H54 (cell line): ENCODE measurements at places on chromosomes 7 and 10.

- DNase-seq: no peak
Observed at GRCh38 chr10:19941206-19941880, 125.1 kb downstream of the PLXDC2 start.

DNA sequence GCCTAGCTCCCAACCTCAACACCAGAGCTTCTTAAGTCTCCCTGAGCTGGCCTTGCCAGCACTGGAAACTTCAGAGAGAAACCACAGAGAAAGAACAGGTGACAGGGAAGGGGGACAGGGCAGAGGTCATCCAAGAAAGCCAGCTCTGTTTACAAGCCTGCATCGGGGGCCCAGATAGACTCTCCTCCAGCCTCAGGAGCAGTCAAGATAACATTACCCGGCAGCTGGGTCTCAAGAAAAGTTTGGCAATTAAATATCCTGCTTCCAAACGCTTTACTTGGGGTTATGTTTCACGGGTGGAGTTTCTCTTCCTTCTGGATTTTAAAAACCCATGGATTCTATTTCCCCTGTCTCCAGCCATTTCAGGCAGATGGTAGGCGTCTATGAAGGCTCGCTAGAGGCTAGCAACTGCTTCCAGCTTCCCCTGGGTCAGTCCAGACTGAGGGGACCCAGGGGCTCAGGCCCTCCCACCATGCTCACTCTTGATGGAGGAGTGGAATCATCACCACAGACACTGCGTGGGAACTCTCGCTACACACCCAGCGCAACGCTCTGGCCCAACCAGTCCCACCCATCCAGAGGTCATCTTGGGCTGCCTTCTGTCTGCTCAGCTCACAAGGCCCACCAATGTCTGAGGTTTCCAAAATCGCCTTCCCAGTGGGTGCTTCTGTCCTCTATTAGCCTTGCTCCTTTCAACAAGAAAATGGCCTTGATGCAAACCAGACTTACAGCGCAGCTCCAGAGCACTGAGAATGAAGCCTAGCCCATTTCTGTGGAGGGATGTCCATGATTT, 48.8 kb downstream of the SH3PXD2A start:
- no peak for DNase-seq

- DNase-seq: no peak
Observed at GRCh38 chr7:77570330-77571011, 33.4 kb downstream of the PTPN12 start.

DNA sequence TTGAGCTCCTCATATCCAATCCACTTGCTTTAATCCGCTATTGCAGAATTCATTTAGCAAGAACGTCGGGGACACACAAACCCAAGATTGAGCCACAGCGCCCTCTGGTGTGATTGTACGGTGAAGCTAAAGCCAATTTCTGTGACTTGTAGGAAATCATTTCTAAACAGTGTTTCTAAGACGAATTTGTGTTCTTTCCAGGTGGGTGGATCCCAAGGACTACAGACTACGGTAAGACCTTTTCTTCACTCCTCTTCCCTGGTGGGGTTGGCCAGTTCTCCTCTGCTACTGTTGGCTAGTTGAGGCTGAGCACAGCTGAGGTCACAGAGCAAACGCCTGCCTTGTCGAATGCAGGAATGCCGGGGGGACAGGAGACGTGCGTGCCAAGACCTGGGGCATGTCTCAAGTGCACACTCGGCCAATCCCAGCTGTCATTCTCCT, 5.2 kb downstream of the DMBT1 start:
- DNase-seq: peak; percentile 33

- DNase-seq: peak; percentile 40
Observed at GRCh38 chr7:152462995-152463708, 27.3 kb upstream of the KMT2C start.

GRCh38 chr10:116039612-116040011, 233.4 kb downstream of the GFRA1 start:
- no peak for DNase-seq

DNA sequence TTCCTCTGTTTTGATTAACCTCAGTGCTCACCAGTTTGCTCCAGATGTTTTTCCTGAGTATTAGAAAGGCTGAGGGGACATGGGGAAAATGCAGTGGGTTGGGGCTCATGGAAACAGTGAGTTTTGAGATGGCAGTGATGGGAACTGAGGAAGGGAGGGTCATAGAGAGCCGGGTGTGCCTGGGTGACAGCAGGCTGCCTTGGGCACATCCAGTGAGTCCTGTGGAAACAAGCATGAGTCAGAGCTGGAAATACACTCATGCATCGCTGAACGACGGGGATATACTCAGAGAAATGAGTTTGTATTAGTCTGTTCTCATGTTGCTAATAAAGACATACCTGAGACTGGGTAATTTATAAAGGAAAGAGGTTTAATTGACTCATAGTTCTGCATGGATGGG, 202.2 kb downstream of the TMEM178B start:
- DNase-seq: peak; percentile 30

DNA sequence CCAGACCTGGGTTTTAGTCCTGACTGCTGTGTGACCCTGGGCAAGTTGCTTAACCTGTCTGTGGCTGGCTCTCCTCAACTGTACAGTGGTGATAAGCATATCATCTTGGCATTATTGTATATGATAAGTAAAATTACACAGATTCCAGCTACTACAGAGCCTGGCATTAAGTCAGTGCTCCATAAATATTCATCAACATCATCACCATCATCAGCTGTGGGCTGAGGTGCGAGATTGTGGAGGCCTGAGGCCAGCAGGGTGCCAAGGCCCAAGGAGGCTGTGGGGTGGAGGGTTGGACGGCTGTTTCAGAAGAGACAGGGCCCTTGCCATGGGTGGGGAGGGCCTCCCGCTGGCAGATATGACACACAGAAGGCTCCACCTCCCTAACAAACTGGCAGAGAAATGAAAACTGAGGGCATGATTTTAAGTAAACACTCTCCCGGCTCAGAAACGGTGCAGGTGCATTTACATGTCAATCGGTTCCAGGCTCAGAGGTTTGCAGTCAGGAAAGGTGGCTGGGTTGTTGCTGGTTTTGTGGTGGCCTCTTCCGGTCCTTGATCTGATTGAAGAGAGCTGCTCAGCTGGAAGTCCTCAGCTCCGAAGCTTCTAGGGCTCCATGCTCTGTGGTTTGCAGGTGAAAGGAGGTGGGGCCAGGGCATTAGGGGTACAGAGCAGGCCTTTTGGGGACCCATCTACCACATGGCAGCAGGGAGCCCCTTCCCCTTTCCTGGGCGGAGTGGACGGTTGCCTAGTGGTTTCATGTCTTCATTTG, 10.2 kb downstream of the CRYGN start:
- DNase-seq: peak; percentile 71

- no peak for DNase-seq
Observed at GRCh38 chr7:84532196-84532595, 337.6 kb upstream of the SEMA3A start.

DNA sequence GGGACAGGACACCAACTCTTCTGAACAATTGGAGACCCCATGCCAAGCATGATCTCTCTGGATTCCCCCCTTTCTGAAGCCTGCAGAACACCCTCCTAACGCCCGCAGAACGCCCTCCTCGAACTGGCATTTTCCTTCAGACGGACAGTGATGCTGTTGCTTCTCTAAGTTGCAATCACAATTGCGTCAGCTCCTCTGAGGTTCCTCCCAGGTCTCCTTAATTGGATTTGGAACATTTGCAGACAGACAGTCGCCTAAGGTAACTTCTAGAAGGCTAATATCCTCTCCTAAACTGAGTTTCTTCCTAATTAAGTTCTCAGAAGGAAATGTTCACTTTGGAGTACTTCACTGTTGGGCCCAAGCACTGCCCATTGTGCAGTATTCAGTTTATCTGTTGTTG, 20.5 kb upstream of the SERPINE1 start:
- DNase-seq: no peak

GRCh38 chr10:16847644-16848043, 30.4 kb upstream of the RSU1 start:
- no peak for DNase-seq

DNA sequence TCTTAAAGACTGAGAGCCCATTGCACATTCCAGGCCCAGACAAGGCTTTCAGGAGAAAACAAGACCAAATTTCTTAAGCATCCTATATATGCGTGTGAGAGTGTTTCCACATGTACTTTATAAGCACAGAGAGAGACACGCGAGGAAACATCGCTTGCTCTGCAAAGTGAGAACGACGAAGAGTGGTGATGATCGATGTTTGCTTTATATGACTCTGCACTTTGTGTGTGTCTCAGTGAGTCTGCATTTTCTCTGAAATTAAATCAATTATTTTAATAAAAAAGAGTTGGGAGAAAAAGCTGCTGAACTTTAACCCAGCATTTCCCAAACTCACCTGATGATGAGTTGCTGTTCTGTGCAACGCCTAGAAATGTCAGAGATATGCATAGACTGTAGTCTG, 61.7 kb upstream of the ZMIZ1 start:
- DNase-seq: no peak

DNA sequence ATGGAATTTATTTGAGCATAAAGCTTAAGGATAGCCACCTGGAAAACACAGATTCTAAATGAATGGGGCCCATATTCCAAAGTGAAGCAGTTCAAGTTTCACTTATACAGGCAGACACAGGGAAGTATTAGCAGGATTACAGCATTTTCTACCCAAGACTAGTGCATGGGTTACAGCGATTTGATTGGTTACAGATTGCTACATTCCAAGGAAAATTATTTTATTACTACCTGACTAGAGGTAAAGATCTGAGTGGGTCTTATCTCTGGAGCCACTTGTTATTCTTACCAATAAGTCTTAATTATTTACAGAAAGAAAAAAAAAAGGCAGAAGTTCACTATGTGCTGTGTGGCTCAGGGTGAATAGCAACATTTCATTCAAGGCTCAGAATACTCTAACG, 87.4 kb upstream of the ITGB1 start:
- DNase-seq: no peak

DNA sequence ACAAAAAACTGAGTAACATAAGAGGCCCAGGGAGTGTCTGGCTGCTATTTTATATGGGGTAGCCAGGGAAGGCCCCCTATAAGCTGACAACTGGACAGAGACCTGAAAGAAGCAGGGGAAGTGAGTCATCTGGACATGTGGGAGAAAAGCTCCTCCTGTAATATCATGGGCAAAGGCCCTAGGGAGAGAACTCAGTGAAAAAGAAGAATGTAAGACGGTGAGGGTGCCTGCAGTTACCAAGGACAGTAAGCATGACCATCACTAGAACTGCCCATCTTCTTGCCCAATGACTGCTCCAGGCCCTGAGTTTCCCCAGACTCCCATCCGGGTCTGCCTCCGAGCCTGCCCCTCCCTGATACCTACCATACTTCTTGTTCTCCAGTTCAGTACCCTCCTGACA, 2.3 kb downstream of the ELMO1 start:
- DNase-seq: no peak

DNA sequence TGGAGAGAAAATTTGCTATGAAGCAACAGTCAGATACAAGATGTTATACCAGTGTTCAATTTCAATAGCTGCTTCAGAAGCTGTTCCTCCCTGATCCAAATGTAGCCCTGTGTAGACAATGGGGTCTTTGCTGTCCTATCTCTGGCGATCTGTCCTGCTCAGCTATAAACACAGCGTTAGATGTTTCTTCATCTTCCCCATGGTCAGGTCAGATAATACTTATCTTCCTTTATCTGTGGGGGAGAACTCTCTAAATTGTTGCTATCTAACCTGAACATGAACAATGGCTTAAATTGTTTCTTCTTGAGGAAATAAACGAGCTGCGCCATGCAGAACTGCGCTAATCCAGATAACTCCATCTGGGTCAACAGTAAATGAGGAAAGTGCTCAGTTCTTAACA, 15.6 kb upstream of the KIAA1217 start:
- DNase-seq: no peak

GRCh38 chr10:31602541-31603234, 283.7 kb downstream of the ZEB1 start:
- DNase-seq: no peak

GRCh38 chr10:5159126-5159525, 25.8 kb downstream of the AKR1C8 start:
- DNase-seq: no peak

- DNase-seq: no peak
Observed at GRCh38 chr10:107083388-107084009, 81.0 kb downstream of the SORCS1 start.

- DNase-seq: no peak
Observed at GRCh38 chr7:4048336-4048735, 633.8 kb upstream of the FOXK1 start.

DNA sequence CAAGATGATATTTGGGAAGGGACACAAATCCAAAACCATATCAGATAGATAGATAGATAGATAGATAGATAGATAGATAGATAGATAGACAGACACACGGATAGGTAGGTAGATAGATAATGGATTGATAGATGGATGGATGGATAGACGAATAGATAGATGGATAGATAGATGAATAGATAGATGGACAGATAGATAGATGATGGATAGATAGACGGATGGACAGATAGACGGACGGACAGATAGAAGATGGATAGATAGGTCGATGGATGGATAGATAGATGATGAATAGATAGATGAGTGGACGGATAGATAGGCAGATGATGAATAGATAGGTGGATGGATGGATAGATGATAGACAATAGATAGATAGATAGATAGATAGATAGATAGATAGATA, 39.8 kb downstream of the NPTX2 start:
- no peak for DNase-seq

DNA sequence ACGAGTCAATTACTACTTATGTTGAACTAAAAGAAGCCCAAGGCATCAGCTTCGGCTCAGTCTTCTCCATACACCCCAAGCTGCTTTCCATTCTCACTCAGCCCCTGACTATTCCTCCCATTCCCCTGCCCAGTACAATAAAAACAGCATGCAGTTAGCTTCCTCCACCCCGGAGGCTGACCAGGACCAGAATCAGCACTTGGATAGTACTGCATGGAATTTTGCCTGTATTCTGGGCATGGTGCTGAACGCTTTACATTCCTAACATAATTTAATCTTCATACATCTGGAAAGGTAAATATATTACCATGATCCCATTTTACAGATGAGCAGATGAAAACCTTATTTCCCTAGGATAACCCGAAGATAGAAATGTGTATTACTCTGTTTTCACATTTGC, 7.5 kb upstream of the PODXL start:
- no peak for DNase-seq

DNA sequence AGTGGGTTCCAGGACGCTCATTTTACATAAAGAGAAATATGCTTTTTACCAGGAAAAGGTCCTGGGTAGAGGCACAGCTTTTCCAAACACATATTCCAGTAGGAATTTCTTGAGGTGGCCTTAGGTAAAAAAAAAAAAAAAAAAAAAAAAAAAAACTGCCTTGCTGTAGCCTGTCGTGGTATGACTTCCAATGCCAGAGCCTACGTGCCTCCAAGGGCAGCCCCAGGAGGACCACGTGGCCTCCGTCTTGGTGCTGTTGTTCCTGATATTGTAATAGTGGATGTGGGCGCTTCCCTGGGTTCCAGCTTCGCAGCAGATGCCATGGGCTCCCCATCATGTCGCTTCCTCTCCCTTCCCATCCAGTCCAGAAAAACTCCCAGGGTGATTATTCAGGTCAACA, 49.3 kb downstream of the PRKAG2 start:
- DNase-seq: no peak

- DNase-seq: no peak
Observed at GRCh38 chr10:16907687-16908086, 90.5 kb upstream of the RSU1 start.

DNA sequence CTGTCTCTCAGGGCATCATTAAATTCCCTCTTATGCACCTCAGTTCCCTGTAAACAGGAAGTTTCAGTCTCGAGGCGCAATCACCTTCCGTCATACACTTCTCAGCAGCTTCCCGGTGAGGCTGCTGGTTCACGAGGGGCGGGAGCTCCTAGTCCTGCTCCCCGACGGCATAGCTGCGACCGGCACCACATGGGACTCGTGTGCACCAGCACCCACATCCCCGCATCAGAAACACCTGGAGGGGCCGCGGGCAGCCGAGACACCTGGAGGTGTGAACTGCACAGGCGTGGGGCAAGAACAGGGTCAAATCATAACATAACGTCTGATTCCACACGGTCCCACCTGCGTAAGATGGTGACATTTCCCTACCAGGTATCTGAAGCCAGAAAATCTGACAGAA, 52.7 kb downstream of the DIP2C start:
- no peak for DNase-seq
